Mucosa of descending colon (tissue), 3 donors: ENCODE measurements at places on chromosomes 2 and 18. TPM values are rescaled to one million over a fixed set of nuclear protein-coding genes. Genes with fewer than 3 reads are reported as not detected.

The SMYD1 gene
- total RNA-seq, result 1.0 TPM

The ALPI gene
- 24.4 TPM for total RNA-seq

The FBLN7 gene
- 2.2 TPM for total RNA-seq

The MAP4K3 gene
- total RNA-seq, result 39.9 TPM

The ADGRF3 gene
- total RNA-seq, result 0.77 TPM

The FMNL2 gene
- total RNA-seq, result 11.5 TPM

The ANKRD62 gene
- 0.17 TPM for total RNA-seq

The L3MBTL4 gene
- 13.9 TPM for total RNA-seq

The GREB1L gene
- total RNA-seq, result 0.29 TPM

The IL18RAP gene
- total RNA-seq, result 0.90 TPM

The NEMP2 gene
- 1.7 TPM for total RNA-seq

The MAL gene
- total RNA-seq, result 28.8 TPM

The IL36G gene
- total RNA-seq, result not detected
